Right ventricle myocardium superior (tissue), 1 donor: ENCODE measurements at places on chromosomes 3 and 15. TPM values are rescaled to one million over a fixed set of nuclear protein-coding genes. Genes with fewer than 3 reads are reported as not detected.

Gene ASB7
- total RNA-seq: 5.1 TPM

GRCh38 chr3:62586356-62586755 is 213.0 kb upstream of the FEZF2 start:
- no peak for DNase-seq

- no peak for DNase-seq
Measured at GRCh38 chr3:45198264-45199260, 27.5 kb downstream of the TMEM158 start.

DNA sequence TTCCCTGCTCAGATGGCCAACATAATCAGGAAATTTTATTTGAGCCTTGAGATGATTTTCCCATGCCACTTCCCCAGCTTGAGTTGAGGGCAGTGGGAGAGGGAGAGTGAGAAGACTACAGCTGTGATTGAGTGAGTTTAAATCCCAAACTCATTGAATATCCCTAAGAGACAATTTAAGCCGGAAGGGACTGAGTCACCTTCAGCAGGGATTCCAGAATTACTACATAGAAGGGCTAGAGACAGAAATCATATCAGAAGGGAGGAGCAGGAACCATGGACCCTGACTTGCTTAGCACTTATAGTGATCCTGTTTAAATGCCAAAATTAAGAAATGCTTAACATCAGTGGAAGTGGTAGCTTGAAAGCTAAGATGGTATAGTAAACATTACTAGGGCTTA is 312.2 kb upstream of the SLCO3A1 start:
- DNase-seq: no peak

- DNase-seq: no peak
Measured at GRCh38 chr15:56693761-56694160, 39.5 kb downstream of the ZNF280D start.

GRCh38 chr3:15299036-15299435 is 33.4 kb downstream of the SH3BP5 start:
- DNase-seq: no peak

DNA sequence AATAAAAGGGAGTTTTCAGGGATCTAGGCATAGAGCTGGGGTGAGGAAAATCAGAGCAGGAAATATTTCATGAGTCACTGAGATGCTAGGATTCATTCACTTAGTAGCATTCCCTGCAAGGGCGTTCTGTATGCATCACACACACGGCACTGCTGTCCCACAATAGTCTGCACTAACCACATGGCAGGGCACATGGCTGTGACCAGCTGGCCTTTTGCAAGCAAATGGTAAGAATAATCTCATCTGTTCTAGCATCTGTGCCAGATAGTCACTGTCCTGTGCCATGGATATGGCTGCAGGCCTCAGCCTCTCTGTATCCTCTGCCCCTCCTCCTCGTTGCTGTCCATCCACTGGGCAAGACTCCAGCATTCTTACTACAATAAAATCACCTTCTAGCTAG is 37.8 kb downstream of the BOC start:
- DNase-seq: no peak

GRCh38 chr15:72554471-72555425 is 80.6 kb downstream of the ARIH1 start:
- DNase-seq: no peak
